ENCODE measurements at places on chromosomes 6 and 20.

GRCh38 chr20:57313951-57314350 lies 15.7 kb upstream of the SPO11 start:
- no peak for DNase-seq

- no peak for DNase-seq
These were observed 26.0 kb upstream of the CENPW start for GRCh38 chr6:126313941-126314340.

GRCh38 chr6:168783720-168784119 lies 342.7 kb downstream of the SMOC2 start:
- DNase-seq = no peak

DNA sequence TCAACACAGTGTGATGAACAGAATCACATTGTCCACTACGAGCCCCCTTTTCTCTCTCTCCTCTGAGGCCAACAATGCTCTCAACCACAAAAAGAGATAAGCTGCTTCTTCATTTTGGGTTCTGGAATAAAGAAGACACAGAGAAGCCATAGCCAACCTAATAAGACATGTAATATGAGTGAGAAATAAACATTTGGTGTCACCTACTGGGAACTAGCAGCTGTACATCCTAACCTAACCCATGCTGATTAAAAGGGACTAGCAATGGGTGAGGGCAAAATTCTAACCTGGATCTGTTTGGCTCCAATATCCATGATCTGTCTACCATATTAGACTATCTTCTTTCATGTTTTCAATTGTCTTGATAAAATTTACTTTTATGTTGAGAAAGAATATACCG lies 369.1 kb upstream of the MARCKS start:
- DNase-seq = no peak

DNA sequence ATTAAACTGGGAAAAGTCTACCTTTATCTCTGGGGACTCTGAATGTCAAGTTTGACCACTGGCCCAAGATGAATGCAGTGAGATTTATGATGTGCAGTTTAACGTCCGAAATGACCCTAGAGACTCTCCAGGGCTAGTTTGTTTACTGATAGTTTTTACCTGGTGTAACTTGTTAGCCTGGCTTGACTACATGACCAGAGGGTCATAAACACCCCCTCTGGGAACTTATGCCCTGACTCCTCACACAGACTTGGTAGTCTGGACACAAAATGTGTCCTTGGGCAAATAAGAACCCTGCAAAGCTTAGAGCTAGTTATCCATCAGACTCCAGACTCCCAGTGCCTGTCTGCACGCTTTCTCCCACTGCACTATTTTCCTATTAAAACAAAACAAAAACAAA lies 606.5 kb downstream of the HACE1 start:
- no peak for DNase-seq

DNA sequence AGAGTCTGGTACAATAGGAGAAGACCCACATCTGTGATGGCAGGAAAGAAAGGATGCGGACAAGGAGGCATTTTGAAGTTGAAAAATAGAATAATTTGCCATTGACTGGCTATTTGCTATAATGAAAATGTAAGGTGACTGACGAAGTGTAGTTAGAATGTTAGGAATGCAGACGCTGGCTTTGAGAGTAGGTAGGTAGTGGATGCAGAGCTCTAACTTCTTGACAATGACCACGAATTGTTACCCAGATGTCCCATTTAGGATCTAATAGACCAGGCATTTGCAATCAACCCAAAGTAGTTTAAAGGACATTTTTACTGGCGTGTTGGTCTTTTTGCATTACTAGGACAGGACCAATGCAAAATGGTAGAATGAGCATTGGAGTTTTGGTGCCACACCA lies 14.2 kb downstream of the MLIP start:
- DNase-seq = no peak

- no peak for DNase-seq
These were observed 41.9 kb downstream of the CDH4 start for GRCh38 chr20:61293951-61294350.

DNA sequence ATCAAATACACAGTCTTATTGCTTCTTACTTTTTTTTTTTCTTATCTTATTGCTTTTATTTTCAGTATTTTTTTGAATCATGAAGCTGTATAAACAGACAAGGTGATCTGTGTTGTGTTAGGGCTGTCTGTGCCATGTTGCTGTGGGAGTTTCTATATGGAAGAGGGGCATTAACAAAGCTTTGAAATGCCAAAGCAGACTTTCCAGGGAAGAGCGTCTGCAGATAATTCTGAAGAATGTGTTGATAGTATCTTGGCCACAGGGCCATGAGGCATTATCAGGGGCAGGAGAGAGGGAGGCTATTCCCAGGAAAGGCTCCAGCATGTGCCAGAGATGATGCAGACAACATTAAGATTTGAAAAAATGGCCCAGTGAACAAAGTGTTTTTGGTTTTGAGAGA lies 354.5 kb downstream of the UTRN start:
- DNase-seq = no peak

- DNase-seq = no peak
These were observed 1160.0 kb downstream of the HACE1 start for GRCh38 chr6:103699769-103700168.

- no peak for DNase-seq
These were observed 87.8 kb downstream of the BMP6 start for GRCh38 chr6:7813704-7814103.

DNA sequence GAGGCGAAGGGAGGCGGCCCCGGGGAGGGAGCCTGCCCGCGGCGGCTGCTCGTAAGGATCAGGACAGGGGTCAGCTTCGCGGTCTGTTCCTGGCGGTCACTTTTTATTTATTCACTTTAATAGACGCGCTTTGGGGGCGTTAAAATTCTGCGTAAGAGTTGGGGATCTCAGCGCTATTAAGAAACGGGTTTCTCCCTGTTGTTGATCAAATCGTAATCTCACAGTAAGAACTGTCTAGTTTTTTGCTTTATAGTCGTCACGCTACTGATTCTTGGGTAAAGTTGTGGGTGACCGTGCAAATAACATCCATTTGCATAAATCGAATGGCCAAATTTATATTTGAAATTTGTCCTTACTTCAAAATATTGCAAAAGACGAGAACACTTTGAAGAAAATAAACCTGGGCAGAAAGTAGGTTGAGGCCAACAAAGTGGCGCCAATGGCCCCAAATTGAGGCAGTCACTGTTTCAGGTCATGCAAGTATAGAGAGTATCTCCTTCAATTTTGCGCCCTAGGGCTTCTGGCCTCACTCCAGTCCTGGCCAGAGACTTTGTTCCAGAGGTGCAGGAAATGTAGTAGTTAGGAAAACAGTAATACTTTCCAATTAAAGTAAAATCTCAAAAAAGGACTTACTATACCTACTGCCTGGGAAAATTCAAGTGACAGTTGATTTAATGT lies 963 bp upstream of the RMND1 start:
- DNase-seq = no peak

GRCh38 chr6:80769106-80769505 lies 662.6 kb downstream of the BCKDHB start:
- DNase-seq = no peak

- DNase-seq = no peak
These were observed 642 bp downstream of the GZF1 start for GRCh38 chr20:23362392-23363256.

GRCh38 chr20:10710991-10711775 lies 37.4 kb upstream of the JAG1 start:
- DNase-seq = no peak

DNA sequence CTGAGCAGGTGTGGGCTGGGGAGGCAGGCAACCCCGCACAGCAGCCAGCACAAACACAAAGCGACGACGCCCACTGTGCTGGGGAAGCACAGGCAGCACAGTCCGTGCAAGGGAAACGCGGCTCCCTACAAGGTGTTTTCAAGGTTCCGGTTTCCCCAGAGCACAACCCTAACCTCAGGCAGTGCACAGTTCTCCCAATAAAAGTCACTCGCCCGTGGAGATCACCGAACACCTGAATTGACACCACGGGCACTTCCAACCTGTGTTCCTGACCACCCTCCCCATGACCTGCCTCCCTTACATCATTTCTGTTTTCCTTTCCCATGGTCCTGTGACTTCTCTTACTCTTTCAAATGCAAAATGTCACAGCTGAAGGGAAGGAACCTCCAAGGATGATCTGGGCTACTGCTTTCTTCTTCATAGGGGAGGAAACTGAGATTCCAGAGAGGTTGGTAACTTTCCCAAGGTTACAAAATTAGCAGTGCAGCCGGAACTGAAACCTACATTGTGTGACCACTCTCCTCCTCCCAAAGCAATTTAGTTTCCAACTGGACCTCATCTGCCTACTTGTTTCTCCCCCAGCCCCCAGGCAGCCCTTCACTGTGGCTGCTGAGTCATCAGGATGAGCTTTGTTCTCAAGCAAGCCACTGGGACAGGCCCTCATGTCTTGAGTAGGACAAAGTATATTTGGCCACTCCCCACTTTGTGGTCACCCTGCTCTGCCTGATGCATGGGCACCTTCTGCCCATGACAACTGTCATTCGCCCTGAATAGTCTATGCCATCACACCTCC lies 125.3 kb downstream of the ATXN1 start:
- DNase-seq = no peak

- DNase-seq = no peak
These were observed 50.3 kb downstream of the RRBP1 start for GRCh38 chr20:17631576-17632319.

DNA sequence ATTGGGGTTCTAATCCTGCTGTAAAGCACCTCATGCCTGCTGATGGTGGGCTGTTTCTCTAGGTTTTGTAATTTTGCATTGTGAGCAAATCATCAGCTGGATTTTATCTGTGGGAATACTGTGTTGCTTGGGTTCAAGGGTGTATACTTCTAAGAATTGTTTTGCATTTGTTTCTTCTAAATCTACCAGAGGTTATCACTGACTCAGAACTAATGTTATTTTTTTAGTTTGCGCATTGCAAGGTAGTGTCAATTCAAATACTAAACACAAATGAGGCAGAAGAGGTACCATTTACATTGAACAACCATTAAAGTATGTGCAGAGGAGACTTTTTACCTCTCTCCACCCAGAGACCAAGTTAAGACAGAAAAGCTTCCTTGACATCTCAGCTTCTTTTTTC lies 60.0 kb downstream of the CEP162 start:
- no peak for DNase-seq

GRCh38 chr6:44012078-44012493 lies 115.2 kb downstream of the MRPL14 start:
- DNase-seq = no peak

- DNase-seq = no peak
These were observed 12.1 kb downstream of the TMEM200A start for GRCh38 chr6:130377915-130378314.

- no peak for DNase-seq
These were observed 532.8 kb downstream of the QKI start for GRCh38 chr6:163947276-163947675.

DNA sequence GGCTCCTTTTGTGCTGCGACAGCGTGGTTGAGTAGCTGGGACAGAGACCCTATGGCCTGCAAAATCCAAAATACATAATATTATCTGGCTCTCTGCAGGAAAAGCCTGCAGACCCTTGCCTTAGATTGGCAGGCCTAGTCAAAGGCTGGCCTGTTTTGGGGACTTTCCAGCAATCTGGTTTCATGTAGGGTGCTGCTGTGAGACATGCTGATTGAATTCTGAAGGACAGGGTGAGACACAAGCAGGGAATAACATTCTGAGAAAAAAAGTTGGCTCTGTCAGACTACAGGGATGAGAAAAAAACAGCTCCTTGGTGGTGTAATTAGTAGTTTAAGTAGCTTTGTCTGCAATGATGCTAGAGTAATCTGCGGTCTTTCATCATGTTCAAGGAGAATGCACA lies 402.7 kb upstream of the AGPAT4 start:
- no peak for DNase-seq

GRCh38 chr20:64225171-64225595 lies 30.4 kb upstream of the PCMTD2 start:
- no peak for DNase-seq

- peak; percentile 28 for DNase-seq
These were observed at the start of gene FERMT1 for GRCh38 chr20:6122873-6123648. Gene FERMT1, minus strand, starts transcription at chr20:6123030. Its CDS starts 3,476 bp downstream, at chr20:6119554.

GRCh38 chr6:39907871-39908575 lies 26.2 kb downstream of the MOCS1 start:
- DNase-seq = no peak

- no peak for DNase-seq
These were observed 72.1 kb upstream of the HDGFL1 start for GRCh38 chr6:22497276-22497675.

- no peak for DNase-seq
These were observed 21.6 kb upstream of the FBXO30 start for GRCh38 chr6:145836170-145836569.

- no peak for DNase-seq
These were observed 23.6 kb upstream of the FABP7 start for GRCh38 chr6:122755901-122756300.

DNA sequence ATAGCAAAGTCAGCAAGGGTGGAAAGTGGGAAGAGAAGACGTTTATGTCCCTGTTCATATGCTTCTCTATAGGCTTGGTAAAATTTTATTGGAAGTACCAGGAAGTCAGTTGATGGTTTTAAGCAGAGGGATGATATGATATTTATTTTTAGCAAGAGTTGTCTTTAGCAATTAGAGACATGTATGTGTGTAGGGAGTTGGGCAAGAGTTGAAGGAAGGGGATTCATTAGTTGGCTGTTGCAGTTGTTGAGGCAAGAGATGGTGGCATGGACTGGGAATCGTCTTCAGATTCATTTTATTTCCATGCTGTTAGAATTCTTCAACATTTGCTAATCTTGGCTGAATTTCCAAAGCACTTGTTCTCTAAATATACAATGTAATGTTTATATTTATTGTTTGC lies 85.6 kb downstream of the QKI start:
- no peak for DNase-seq

- DNase-seq = no peak
These were observed 54.7 kb downstream of the GFOD1 start for GRCh38 chr6:13432526-13433184.

DNA sequence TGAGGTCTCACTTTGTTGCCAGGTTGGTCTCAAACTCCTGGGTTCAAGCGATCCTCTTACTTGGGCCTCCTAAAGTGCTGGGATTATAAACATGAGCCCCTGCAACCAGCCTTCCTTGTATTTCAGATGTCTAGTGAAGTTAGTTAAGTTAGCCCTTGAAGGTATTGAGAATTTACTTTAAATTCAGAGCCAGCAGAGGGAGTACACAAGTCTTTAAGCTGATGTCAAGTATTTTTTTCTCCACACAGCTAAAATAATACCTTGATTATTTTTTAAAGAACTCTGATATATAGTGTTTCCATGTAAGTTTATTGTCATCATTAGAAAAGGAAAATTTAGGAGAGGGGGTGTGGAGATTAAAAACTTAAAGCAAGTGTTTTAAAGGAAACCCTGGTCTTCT lies 9.8 kb downstream of the FOXO3 start:
- DNase-seq = no peak

GRCh38 chr6:16206595-16207037 lies 31.8 kb upstream of the GMPR start:
- DNase-seq = peak; percentile 13
